Sciatic nerve (tissue), 2 donors: ENCODE measurements at places on chromosomes 11 and 22.

- DNase-seq, result no peak
These were observed 24.3 kb downstream of the LRP5 start for GRCh38 chr11:68336716-68337115.

DNA sequence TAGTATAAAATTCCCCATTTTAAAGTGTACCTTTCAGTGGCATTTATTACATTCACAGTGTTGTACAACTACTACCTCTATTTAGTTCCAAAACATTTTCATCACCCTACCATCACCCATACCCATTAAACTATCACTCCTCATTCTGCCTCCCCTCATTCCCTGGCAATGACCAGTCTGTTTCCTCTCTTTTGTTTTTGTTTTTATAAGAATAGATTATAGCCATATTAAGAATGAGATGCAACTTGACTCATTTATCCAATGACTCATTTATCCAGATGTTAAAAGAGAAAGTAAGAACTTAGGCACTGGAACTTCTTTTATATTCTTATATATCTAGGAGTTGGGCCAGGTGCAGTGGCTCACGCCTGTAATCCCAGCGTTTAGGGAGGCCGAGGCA is 156.3 kb downstream of the FAT3 start:
- no peak for DNase-seq

- DNase-seq, result no peak
These were observed 3.5 kb downstream of the OR5P2 start for GRCh38 chr11:7793233-7793632.

GRCh38 chr11:126487711-126488110 is 132.2 kb downstream of the ST3GAL4 start:
- peak; percentile 31 for DNase-seq

GRCh38 chr22:36289406-36289870 is 36.5 kb downstream of the APOL1 start:
- no peak for DNase-seq

GRCh38 chr22:37806409-37807333 is 1.1 kb upstream of the GCAT start:
- DNase-seq, result no peak

GRCh38 chr11:77067861-77068443 is 1.2 kb downstream of the CAPN5 start:
- DNase-seq, result no peak

DNA sequence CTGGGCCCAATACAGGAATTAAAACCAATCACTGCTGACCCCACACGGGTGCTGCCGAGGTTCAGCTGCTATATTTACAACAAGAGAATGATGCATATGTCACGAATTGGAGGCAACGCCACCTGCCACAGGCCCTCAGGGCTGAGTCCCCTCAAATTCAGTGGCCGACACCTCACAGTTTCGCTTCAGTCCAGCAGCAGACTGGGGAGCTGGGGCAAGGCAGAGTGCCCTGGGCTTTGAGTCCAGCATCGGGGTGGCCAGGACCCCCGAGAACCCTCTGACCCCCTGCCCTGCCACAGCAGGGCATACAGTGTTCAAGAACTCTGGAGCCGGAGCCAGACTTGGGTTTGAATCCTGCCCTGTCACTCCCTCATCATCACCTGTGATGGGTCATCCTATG is 247.2 kb downstream of the CTTN start:
- DNase-seq, result no peak

GRCh38 chr11:110518809-110519514 is 89.2 kb downstream of the FDX1 start:
- no peak for DNase-seq

GRCh38 chr11:134151083-134151747 is 72.6 kb downstream of the NCAPD3 start:
- no peak for DNase-seq
